Activated gamma-delta T cell treated with Interleukin-2 at 50 U/mL for 16 hours (primary cell): ENCODE measurements at places on chromosomes 7 and 10.

- DNase-seq = no peak
These were observed 120.7 kb downstream of the CHN2 start for GRCh38 chr7:29315122-29315891.

DNA sequence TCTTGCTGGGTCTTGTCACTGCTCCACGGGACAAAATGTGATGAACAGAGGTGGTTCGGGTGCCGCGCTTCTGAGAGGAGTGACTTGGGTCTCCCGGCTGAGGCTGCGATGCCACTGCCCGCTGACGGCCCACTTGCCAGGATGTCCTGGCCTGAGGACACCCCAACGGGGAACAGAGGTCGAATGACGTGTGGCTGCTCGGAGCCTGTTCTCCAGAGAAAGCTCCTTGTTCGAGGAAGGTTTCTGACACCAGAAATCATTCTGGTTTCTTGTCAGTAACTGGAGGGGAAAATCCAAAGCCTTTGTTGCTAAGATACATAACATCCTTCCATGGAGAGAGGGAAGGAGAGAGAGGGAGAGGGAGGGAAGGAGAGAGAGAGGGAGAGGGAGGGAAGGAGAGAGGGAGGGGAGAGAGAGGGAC lies 236.4 kb downstream of the WDR37 start:
- no peak for DNase-seq

GRCh38 chr10:103554488-103555324 lies 61.2 kb downstream of the NEURL1 start:
- no peak for DNase-seq

DNA sequence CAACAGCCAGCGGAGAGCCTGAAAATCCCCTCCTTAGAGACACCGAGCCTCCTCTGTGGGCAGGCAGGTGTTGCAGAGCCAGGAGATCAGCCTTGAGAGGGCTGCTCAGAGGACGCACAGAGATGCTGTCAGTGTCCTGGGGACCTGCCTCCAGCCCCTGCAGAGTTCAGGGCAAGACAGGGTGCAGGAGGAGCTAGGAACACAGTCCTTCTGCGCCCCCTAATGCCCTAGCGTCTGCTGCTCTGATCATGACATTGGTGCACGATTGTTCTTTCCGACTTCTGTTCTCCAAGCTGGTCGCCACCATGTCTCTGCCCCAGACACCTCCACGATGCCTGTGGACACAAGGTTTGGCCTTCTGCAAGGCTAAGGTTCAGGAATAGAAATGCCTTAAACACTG lies 613.7 kb upstream of the MKI67 start:
- no peak for DNase-seq

GRCh38 chr7:92994901-92995300 lies 122.9 kb downstream of the SAMD9 start:
- DNase-seq = no peak

- DNase-seq = no peak
These were observed 667.0 kb downstream of the TYW1 start for GRCh38 chr7:67663644-67664043.

- DNase-seq = no peak
These were observed 90.1 kb upstream of the PIK3CG start for GRCh38 chr7:106774768-106775551.

- DNase-seq = no peak
These were observed 717.8 kb downstream of the LRMDA start for GRCh38 chr10:76149182-76149581.
